NCI-H1436 treated with DMSO at 0.1 percent for 48 hours (cell line): ENCODE measurements at places on chromosomes 3 and 15.

GRCh38 chr15:70867911-70868467 is 14.0 kb upstream of the LARP6 start:
- DNase-seq = no peak

DNA sequence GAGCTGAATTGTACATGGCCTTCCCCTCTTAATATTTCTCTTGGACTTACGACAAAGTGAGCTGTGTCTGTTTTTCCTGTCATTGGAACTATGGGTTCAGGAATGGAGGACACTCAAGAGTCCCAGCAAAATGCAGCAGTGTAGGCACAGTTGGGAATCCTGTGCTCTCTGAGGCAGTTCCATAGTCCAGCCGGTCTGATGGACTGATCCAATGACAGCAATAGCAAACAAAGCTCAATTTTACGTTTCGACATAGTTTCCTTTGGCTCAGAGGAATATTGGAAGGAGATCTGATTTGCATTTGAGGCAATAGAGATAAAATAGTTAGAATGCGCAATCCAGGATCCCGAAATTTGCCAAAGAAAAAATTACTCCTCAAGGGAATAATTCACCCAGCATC is 276.9 kb upstream of the CNTN3 start:
- DNase-seq = no peak

GRCh38 chr3:94294806-94295205 is 231.9 kb downstream of the NSUN3 start:
- DNase-seq = no peak

DNA sequence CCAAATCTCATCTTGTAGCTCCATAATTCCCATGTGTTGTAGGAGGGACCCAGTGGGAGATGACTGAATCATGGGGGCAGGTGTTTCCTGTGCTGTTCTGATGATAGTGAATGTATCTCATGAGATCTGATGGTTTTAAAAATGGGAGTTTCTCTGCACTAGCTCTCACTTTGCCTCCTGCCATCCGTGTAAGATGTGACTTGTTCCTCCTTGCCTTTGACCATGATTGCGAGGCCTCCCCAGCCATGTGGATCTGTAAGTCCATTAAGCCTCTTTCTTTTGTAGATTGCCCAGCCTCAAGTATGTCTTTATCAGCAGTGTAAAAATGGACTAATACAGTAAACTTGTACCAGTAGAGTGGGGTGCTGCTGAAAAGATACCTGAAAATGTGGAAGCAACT is 44.5 kb downstream of the DUT start:
- no peak for DNase-seq

DNA sequence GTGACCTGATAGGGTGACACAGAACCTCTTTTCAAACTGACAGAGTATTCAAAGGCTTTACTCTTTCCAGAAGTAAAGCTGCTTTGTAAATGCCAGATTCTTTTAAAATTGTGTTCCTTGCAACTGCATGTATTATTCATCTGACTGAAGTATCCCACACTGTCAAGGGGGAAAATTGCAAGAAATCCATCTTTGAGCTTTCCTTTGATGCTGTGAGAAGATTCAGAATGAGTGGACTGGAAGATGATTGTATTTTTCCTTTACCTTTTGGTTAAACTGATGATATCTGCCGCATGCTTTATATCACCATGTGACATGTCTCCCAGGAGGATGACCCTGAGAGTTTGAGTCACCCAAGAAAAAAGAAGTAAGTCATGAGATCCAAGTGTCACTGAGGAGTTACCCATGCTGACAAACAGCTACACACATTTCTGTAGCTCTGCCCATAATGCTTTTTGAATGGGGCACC is 250.8 kb upstream of the CBLB start:
- DNase-seq = no peak

- DNase-seq = no peak
Measured at GRCh38 chr3:49500732-49501609, 30.9 kb downstream of the DAG1 start.

DNA sequence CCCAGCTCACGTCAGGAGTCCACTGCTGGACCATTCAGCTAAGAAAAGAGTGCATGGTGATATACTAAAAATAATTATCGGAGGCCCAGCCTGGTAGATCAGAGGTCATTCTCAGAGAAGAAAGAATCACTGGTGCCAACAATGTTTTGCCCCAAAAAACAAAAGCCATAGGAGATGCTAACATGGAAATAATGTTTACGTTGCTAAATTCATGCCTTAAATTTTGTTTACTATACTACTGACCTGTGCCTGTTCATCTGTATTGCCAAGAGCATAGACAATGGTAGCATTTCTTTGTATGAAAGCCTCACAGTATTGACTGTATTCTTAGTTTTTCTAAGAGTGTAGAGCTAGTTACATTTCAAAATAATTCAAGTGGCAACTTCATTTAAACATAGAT is 138.1 kb upstream of the GPR149 start:
- no peak for DNase-seq

GRCh38 chr15:80420658-80421057 is 16.5 kb downstream of the ARNT2 start:
- DNase-seq = no peak

DNA sequence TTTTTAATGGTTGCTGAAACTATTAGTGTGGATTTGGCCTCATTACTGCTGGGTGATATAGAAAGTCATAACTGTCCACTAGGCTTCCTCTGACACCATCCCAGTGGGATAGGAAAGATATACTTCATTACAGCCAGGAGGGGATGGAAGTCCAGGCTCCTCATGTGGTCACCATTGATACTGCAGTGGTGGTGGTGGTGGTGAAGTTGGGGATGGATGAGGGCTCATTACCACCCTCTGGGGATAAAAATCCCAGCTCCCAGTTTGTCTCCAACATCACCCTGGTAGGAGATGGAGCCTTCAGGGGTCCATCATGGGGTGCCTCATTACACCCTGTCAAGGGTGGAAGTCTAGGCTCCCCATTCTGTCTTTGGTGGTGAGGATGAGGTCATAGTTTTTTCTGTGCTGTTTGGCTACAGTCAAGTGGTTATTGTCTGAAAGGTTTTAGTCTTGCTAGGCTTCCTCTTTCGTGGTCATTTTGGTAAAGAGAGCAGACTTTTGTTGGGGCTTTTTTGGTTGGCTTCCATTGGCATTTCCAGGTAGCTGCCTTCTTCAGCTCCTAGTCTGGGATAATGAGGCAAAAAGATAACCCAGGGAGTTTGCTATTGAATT is 30.1 kb upstream of the FILIP1L start:
- DNase-seq = no peak

DNA sequence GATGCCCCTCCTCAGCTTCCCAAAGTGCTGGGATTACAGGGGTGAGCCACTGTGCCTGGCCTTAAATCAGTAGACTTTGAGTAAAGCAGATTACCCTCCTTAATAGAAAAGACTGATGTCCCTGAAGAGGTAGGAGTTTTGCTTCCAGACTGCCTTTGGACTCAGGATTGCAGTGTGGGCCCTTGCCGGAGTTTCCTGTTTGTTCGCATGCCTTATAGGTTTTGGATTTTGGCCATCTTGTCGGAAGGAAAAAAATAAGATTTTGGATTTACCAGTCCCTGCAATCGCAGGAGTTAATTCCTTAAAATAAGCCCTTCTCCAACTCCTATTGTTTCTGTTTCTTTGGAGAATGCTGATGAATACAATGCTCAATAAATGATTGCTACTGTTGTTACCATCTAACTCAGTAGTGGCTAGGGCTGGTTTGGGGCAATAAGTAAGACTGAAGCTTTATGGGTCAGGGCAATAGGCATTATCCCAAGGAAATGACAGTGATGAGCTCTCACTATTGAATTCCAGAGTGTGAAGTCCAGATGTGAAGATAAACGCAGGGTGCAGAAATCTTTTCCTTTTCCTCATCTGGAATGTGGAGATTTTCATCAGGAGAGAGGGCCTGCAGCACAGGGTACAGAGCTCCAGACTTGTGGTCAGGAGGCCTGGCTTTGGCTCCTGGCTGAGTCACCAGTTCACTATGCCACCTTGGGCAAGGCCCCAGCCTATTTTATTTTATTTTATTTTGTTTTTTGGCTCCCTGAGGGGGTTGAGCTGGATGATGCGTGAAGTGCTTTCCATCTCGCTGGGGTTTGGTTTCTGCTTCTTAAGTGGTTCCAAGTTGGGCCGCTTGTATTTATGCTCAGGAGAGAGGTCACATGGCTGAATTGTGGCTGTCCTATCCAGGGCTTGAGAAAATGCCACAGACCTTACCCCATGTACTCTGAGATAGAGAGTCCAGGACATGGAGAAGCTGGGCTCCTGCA is 25.3 kb downstream of the FOXL2 start:
- no peak for DNase-seq

DNA sequence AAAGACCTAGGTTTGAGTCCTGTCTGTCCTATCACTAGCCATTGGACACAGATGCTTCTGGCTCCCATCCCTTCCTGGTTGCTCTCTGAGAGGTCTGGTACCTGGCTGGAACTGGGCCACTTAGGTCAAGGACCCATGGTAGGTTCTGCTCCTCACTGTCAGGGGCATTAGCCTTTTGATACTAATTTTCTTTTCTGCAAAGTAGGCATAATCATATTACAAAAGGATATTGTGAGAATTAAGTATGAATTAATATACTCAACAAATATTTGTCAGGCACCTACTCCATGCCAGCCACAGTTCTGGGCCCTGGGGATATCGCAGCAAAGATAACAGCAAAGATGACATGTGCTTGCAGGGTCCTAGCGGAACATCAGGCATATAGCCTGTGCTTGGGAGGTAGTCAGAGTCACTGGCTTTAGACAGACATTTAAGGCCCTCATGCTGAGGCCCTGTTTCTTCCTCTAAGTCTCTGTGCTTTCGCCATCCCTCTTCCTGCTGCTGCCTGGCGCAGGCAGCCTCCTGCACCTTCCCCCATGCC is 25.6 kb upstream of the LCTL start:
- DNase-seq = no peak

DNA sequence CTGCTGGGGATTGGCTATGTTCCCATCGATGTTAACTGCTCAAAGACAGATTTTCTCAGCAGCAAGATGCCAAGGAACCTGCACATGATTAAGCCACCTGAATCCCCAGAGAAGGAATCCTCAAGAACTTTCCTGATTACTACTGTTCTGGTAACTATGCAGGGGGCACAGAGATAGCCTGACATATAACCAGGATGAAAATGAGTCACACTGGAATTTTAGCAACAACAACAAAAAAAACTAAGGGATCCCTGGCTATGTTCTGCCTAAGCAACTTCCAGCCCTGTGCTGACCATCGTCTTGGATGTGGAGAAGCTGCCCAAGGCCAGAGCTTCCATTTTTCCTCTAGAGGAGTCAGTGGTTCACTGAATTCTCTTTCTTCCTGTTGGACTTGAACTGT is 13.8 kb downstream of the RIOX2 start:
- DNase-seq = no peak

GRCh38 chr3:110727056-110727455 is 344.6 kb upstream of the NECTIN3 start:
- no peak for DNase-seq

DNA sequence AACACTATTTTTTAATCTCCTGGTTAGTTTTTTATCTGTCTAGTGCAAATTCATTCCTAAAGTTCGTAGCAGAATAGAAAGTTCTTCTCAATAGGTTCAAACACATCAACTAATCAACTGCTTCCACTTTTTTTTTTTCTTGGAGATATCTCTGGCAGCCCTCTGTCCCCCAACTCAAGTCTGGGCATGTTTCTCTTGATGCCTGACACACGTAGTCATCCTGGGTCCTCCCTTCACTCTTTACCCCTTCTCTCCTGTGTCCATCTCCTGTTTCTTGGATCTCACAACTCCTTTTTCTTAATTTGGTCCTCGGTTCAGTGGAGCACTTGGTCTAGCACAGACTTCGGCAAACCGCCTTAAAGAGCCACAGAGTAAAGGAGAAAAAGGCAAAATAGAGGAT is 14.4 kb downstream of the TNFAIP8L3 start:
- DNase-seq = no peak

DNA sequence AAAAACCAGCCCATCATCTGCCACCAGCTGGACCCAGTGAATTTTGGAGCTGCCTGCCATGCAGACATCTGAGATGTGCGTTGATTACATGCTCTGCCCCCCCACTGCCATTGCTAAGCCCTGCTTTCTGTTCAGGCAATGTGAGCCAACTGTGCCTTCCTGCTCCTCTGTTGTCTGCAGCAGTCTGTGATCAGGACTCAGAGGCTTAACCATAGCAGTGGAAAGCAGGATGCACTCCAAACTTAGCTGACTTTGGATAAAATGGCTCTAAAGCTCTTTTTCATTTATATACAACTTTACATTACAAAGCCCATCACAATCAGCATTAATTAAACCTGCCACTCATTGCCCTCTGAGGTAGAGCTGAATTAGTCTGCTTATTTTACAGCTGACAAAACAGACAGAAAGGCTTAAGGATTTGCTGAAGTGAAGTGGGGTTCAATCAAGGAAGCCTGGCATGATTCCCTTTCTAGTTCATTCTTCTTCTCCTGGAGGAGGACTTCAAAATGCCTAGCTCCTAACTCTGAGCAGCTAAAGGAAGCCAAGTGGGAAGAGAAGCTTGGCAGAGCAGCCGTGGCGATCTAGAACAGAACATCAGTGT is 15.7 kb upstream of the RPS27L start:
- DNase-seq = no peak

DNA sequence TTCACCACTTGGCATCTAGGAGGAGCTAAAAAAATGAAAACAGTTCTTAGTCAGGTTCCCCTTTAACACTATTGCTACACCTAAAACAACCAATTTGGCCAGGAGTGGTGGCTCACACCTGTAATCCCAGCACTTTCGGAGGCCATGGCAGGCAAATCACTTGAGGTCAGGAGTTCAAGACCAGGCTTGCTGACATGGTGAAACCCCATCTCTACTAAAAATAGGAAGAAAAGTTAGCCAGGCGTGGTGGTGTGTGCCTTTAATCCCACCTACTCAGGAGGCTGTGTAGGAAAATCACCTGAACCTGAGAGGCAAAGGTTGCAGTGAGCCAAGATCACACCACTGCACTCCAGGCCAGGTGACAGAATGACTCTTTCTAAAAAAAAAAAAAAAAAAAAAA is 124.1 kb downstream of the DGKG start:
- no peak for DNase-seq

DNA sequence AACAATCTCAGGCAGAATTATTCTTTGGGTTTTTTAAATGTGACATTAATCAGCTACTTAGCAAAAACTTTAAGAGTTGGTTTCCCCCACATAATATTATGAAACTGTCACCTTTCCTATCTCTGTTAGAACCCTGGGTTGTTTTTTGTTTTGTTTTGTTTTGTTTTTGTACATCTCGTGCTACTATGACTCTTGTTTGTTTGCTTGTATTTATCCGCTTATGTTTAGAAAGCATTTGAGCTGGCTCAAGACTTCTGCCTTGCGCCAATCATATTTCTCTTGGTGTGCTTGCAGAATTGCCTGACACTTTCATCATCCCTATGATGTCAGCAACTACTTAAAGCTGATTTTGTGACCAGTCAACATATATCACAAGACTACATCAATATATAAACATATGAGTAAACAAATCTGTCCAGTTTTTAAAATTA is 116.9 kb downstream of the DCLK3 start:
- no peak for DNase-seq
